ENCODE measurements at places on chromosomes 1 and 21.

DNA sequence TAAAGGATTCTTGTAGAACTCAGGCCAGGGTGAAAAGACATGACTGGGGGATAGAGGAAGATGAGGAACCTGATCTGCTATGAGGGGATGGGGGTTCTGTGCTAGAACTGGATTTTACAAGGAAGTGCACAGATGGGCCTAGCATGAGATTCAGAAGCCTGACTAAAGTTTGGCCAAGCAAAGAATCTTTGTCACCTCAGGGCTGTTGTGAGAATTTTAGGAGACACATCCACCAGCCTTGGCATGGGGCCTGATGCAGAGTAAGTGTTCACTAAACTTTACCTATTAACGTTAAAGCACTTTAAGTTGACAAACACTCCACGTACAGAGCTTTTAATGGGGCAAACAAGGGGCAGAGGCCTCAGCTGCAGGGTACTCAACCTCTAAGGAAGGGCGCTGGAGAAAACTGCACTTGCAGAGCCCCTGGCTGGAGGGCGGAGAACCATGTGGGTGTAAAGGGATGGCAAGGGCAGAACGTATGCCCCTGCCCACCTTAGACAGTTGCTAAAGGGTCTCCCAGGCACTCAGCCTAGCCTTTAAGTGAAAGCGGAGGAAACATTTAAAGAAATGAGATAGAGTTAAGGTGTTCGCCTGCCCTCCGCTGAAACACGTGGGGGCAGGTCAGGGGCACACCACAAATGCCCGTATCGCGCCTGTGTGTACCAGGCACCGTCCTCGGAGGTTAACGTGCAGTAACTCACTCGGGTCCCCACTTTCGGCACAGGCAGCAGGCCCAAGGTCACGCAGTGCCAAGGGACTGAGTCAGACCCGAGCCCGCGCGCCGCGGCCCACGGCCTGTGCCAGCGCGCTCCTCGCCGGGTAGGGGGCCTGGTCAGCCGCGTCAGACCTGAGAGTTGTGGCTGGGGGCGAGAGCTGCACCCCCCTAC lies 990 bp upstream of the MRPS6 start:
- H3K4me1 ChIP-seq, result peaks cover 35% of the 10 kb centered on the region
- H3K4me3 ChIP-seq, result peak overlapping the region; percentile 85
- H3K27ac ChIP-seq, result peak overlapping the region; percentile 62
- DNase-seq, result no peak
- peaks cover 4% of the 10 kb centered on the region for H3K27me3 ChIP-seq
- H3K36me3 ChIP-seq, result peaks cover 30% of the 10 kb centered on the region

DNA sequence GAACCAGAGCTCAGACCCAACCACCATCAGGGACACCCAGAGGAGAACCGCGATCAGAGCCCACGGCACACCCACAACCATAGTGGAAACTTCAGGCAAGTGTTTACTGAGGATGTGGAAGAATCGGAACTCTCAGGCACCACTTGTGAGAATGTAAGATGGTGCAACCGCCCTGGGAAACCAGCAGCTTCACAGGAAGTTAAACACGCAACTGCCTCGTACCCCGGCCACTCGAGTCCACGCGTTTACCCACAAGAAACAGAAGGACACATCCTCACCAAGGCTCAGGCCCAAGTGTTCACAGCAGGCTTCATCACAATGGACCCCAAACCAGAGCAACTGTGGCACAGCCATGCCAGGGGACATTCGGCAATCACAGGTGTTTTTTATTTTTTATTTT lies 51.4 kb upstream of the COL6A2 start:
- no peak overlapping the region for H3K4me3 ChIP-seq
- no peaks in the 10 kb centered on the region for H3K36me3 ChIP-seq
- DNase-seq, result no peak
- H3K27ac ChIP-seq, result no peak overlapping the region

GRCh38 chr21:26546446-26547097 lies 26.5 kb downstream of the CYYR1 start:
- no peak overlapping the region for H3K4me3 ChIP-seq
- H3K36me3 ChIP-seq, result no peaks in the 10 kb centered on the region
- no peak for DNase-seq

- no peak for DNase-seq
- H3K36me3 ChIP-seq, result no peaks in the 10 kb centered on the region
- peaks cover 4% of the 10 kb centered on the region for H3K27me3 ChIP-seq
- no peak overlapping the region for H3K4me3 ChIP-seq
Observed at GRCh38 chr1:59107916-59108315, 189.0 kb upstream of the FGGY start.

DNA sequence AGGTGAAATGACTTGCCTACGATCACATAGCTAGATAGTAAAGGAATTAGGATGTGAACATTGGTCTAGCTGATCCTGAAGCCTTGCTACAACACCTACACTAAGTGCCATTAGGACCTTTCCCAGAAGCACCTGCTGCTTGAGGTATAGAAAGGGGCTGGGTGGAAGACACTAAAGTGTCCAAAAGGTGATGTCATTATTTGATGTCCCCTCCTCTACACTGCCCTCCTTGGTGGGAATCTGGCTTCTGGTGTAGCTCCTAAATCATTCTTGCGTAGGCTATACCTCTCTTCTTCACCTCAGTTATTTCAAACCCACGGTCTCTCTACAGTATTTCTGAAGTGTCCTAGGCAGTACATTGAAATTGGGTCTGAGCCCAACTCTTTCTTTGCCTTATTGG lies 132.5 kb upstream of the FGGY start:
- peaks cover 21% of the 10 kb centered on the region for H3K27me3 ChIP-seq
- no peak for DNase-seq
- no peak overlapping the region for H3K4me3 ChIP-seq
- H3K27ac ChIP-seq, result no peak overlapping the region
- no peaks in the 10 kb centered on the region for H3K36me3 ChIP-seq

DNA sequence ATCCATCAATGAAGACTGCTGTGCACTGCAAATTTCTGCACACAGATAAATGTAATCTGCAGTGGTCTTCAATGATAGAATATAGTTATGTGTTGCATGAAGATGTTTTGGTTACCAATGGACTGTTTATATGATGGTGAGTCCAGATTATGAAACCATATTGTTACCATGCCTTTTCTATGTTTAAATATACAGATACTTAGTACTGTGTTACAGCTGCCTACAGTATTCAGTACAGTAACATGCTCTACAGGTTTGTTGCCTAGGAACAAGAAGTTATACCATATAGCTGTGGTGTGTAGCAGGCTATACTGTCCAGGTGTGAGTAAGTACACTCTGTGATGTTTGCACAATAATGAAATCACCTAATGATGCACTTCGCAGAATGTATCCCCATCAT lies 40.8 kb downstream of the SORT1 start:
- no peak for DNase-seq
- H3K4me3 ChIP-seq, result no peak overlapping the region
- peaks cover 11% of the 10 kb centered on the region for H3K4me1 ChIP-seq
- no peaks in the 10 kb centered on the region for H3K36me3 ChIP-seq
- H3K27me3 ChIP-seq, result peaks cover 29% of the 10 kb centered on the region

Measured in activated T-helper 1 cell treated with anti-CD3 and anti-CD28 coated beads, Interleukin-12 subunit alpha, Interleukin-12 subunit beta, Interleukin-2, Interleukin-4 antibody, amounts not matched to agents 30 ng/mL and 10 ng/mL and 1 ng/mL, durations not matched to agents 14 hours and 24 hours and 36 hours (primary cell).